ENCODE measurements at places on chromosomes 4 and X.

GRCh38 chr4:48603366-48604003, 113.4 kb downstream of the ZAR1 start:
- no peak for DNase-seq

DNA sequence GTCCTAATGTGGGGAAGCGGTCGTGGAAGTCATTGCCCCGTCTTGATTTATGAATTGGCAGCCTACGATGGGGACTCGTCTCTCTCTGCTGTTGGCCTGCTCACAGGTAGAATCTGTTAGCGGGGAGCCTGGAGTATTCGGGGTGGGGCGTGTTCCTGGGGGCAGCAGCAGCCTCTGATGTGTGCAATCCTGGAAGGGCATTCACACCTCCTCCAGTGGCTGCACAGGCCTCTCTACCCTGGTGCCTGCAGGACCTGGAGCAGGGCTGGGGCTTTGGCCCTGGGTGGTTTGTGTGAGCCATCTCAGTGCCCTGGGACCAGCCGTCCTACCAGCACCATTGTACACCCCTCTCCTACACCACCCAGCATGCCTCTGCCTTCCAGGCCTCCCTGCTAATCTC, 340.9 kb downstream of the ARHGAP10 start:
- no peak for DNase-seq

GRCh38 chr4:86441175-86441936, 81.5 kb upstream of the MAPK10 start:
- no peak for DNase-seq

DNA sequence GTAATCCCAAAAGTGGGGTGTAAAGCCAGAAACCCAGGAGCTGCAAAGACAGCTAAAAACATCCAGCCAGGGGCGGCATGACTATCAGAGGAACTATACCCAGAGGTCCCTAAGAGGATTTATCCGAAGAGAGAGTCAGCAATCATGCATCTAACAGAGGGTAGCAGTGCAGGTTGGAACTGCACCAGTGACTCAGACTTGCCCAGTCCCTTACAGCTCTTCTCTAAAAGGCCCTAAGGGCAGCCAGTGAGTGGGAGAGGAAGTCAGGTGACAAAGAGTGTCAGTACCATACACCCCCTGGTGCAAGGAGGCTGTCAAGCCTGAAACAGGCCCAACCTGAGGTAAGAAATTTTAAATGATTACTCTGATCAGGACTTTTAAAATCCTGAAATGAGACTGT, 88.1 kb downstream of the CAMK2D start:
- DNase-seq, result no peak

GRCh38 chr4:146098978-146099377, 76.5 kb upstream of the LSM6 start:
- DNase-seq, result no peak

GRCh38 chr4:55765070-55765469, 54.5 kb upstream of the EXOC1L start:
- no peak for DNase-seq

- no peak for DNase-seq
These were observed 215.0 kb downstream of the IL15 start for GRCh38 chr4:141851246-141851891.

- DNase-seq, result no peak
These were observed 56.9 kb upstream of the TMEM33 start for GRCh38 chr4:41878170-41878969.

DNA sequence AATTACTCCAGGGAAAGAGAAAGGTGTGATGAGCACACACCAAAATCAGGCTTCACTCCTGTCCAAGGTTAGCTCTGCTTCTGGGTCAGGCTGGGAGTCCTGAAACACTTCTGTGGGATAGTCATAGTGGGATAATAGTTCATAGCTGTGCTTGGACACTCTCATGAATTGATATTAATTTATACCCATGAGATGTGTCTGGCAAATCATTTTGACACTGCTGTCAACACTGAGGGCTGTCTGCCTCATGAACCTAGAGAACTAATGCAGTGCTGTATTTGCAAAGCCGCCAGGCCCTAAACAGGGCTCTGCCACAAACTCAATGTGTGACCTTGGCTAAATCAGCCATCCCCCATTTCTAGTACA, 24.5 kb upstream of the PGRMC1 start:
- DNase-seq, result no peak

- no peak for DNase-seq
These were observed 56.2 kb downstream of the CDS1 start for GRCh38 chr4:84639145-84639544.

- DNase-seq, result no peak
These were observed 2.5 kb downstream of the CCNI start for GRCh38 chr4:77073106-77073809.

GRCh38 chr4:164221631-164222030, 532.3 kb upstream of the SMIM31 start:
- DNase-seq, result no peak

DNA sequence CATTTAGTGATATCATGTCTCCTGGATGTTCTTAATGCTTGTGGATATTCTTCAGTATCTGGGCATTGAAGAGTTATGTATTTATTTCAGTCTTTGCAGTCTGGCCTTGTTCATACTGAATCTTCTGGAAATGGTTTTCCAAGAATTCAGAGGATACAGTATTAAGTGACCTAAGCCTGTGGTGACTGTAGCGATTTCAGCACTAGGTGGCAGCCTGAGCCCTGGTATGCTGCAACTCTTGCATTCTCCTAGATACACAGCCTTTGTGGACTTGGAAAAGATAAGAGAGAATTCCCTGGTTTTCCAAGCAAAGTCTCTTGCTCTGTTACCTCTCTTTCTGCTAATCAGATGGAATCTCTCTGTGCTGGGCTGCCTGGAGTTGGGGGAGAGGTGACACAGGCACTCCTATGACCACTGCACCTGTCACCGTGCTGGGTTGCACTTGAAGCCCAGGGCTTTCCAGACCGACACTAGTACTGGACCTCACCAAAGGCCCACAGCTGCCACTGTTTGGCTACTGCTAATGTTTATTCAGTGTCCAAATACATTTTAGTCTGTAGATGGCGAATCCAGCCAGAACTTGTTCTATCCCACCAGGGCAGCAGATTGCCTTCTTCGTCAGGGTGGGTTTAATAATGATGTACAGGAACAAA, 19.3 kb upstream of the SPIN2A start:
- DNase-seq, result no peak

DNA sequence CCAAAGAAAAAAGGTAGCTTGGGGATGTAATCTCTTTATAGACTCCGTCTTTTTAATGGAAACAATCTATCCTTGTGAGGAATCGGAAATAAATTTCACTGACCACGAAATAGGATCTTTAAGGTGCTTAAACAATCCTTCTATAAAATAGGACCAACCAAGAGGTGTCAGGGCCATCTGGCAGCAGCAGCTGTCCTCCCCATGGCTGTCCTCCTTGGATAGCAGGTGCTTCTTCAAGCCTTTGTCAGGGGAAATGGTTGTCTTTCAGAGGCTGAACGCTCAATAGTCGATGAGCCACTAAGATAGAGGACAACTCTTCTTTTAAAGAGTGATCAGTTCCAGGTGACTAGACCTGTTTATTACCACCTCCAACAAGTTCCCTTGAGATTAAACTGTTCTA, 231.0 kb downstream of the ADGRL3 start:
- no peak for DNase-seq

- DNase-seq, result no peak
These were observed 8.8 kb downstream of the TET2 start for GRCh38 chr4:105155426-105155825.

- no peak for DNase-seq
These were observed 9.9 kb upstream of the AKAP14 start for GRCh38 chrX:119885554-119886428.

DNA sequence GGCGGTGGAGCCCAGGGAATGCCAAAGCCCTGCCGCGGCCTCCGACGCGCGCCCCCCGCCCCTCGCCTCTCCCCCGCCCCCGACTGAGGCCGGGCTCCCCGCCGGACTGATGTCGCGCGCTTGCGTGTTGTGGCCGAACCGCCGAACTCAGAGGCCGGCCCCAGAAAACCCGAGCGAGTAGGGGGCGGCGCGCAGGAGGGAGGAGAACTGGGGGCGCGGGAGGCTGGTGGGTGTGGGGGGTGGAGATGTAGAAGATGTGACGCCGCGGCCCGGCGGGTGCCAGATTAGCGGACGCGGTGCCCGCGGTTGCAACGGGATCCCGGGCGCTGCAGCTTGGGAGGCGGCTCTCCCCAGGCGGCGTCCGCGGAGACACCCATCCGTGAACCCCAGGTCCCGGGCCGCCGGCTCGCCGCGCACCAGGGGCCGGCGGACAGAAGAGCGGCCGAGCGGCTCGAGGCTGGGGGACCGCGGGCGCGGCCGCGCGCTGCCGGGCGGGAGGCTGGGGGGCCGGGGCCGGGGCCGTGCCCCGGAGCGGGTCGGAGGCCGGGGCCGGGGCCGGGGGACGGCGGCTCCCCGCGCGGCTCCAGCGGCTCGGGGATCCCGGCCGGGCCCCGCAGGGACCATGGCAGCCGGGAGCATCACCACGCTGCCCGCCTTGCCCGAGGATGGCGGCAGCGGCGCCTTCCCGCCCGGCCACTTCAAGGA, at the start of gene FGF2:
Gene FGF2 (plus strand): TSS at position 279 of the 705 bp plus-strand sequence. CDS start 344 bp downstream, at position 623.
- DNase-seq, result no peak

DNA sequence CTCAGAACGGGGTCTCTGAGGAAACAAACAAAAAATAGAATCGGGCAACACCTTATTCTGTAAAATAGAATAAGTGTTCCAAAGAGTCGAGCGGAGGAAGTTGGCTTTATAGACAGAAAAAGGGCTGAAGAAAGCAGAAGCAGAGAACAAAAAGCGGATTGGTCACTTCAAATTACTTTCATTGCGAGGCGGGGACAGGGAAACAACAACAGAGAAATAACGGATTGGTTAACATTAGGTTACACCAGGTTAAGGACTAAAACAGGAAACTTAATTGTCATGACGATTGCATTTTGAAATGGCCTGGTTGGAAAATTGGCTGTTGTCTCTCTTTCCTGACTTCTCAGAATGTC, 433 bp upstream of the COQ2 start:
- DNase-seq, result no peak

- DNase-seq, result no peak
These were observed 10.5 kb downstream of the LGI2 start for GRCh38 chr4:25020236-25020635.

GRCh38 chrX:124263743-124264142, 68.7 kb upstream of the TEX13D start:
- DNase-seq, result no peak

GRCh38 chr4:15314974-15315373, 112.9 kb upstream of the C1QTNF7 start:
- no peak for DNase-seq

DNA sequence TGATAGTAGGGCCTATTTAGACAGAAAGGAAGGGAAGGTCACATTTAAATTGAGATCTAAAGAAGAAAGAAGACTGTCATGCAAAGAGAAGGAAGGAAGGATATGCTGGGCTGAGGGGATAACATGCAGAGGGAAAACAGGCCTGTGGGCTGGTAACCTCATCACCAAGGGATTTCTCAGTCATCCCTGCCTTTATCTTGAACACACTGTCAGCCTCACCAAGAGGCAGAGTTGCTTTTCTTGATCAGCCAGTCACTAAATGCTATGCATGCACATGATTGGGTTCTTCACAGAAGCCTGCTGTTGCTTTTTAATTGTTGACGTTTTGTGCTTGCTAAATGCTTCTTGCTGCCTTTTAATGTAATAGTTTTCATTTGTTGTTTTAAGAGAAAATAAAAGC, 113.0 kb downstream of the ARHGAP24 start:
- no peak for DNase-seq

- DNase-seq, result no peak
These were observed 9.4 kb upstream of the MMAA start for GRCh38 chr4:145609481-145610427.

GRCh38 chr4:119010909-119011606, 122.4 kb downstream of the SYNPO2 start:
- no peak for DNase-seq

- no peak for DNase-seq
These were observed 97.8 kb upstream of the ANK2 start for GRCh38 chr4:112951362-112952312.

GRCh38 chrX:112760697-112761096, 79.9 kb downstream of the AMOT start:
- no peak for DNase-seq

GRCh38 chr4:26648260-26648659, 64.4 kb downstream of the TBC1D19 start:
- DNase-seq, result no peak

GRCh38 chr4:97645071-97645821, 498.0 kb downstream of the STPG2 start:
- no peak for DNase-seq

GRCh38 chr4:22435652-22436051, 80.2 kb downstream of the ADGRA3 start:
- DNase-seq, result no peak

GRCh38 chrX:3584415-3584996, 128.9 kb downstream of the PRKX start:
- DNase-seq, result no peak

DNA sequence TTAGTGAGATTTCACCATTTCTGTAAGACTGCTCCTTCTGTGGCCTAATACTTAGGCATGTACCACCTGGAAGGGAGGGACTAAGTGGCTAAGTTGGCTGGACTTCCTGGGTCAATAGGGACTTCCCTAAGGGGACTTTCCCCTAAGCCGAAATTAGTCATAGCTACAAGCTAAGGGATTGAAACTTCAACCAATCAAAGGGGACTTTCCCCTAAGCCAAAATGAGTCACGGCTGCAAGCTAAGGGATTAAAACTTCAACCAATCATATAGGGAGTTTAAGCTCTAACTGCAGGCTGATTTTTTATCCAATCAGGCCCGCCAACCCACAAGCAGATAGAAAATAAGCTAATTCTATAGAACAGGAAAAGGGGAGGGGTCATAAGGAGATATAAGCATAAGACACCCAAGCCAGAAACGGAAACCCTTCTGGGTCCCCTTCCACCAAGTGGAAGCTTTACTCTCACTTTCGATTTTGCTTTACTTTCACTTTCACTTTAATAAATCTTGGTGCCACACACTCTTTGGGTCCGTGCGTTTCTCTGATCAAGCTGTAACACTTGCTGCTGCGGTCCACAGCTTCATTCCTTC, 382.8 kb downstream of the KLHL4 start:
- DNase-seq, result no peak

- DNase-seq, result no peak
These were observed 215.4 kb downstream of the KDR start for GRCh38 chr4:54909961-54910360.

GRCh38 chr4:183806341-183806740, 98.8 kb upstream of the STOX2 start:
- no peak for DNase-seq

DNA sequence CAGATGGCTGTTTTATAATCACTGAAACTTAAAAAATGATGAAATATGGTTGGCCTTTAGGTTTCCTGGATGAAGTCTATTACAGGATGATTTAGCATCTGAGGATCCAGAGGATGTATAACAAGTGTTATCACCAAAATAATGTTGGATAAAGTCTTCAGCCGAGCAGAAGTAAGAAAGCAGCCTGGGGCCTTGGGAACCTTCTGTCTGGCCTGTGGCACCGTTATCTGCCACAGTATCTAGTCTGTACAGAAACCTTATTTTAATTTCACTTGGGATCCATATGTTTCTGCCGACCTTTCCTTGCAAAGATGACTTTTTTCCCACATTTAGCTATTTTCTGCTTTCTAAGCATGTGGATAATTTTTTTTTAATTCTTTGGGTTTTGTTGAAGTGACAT, 20.5 kb upstream of the ANTXR2 start:
- DNase-seq, result no peak

Data from vagina (tissue), 2 donors.